ENCODE measurements at places on chromosomes 2 and 18. TPM values are rescaled to one million over a fixed set of nuclear protein-coding genes. Genes with fewer than 3 reads are reported as not detected.

SRD5A2 gene
- total RNA-seq: not detected

- H3K4me1 ChIP-seq: no peaks in the 10 kb centered on the region
- H3K4me3 ChIP-seq: no peak overlapping the region
- no peak for DNase-seq
- H3K27me3 ChIP-seq: no peaks in the 10 kb centered on the region
- no peak overlapping the region for H3K27ac ChIP-seq
Measured at GRCh38 chr18:58110398-58110797, 66.4 kb downstream of the NEDD4L start.

DNA sequence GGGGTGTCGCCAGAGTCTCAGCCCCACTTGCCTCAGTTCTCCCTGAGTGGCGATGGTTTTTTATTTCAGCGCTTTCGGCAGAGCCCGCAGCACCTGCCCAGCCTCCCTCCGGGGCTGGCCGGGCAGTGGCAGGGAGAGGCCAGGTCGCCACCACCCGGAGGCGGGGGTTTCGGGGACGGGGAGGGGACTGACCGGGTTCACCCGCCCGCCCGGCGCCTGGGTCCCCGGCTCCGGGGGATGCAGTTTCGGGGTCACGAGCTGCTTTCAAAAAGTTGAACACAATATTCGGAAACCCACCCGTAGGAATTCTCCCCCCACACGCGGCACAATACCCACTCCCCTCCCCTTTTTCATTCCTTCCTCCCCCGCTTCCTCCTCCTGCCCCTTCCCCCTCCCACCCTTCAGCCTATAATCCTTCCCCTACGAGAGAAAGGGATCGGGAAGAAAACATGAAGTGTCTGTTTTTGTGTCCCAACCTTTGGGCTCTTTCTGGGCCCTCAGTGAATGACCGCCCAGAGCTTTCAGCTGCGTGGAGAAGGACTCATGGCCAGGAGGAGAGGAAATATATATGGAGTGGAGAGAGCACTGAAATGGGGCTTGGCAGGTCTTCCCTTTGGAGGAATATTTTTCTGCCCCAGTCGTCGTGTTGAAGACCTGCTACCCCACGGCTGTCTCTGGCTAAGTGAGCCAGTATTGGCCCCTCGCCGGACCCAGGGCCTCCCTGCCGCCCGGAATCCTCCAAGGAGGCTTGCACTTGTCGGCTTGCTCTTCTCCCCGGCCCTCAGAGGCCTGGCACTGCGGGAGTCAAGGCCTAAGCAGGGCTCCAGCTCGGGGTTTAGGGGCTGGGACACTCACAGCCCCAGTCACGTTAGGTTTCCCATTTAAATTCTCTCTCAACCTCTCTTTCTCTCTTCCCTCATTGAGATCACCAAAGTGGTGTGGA, 2.1 kb upstream of the SIX3 start:
- no peak overlapping the region for H3K27ac ChIP-seq
- peaks cover 26% of the 10 kb centered on the region for H3K27me3 ChIP-seq
- H3K4me1 ChIP-seq: peaks cover 53% of the 10 kb centered on the region

- no peak overlapping the region for H3K27ac ChIP-seq
- H3K36me3 ChIP-seq: no peaks in the 10 kb centered on the region
- H3K4me3 ChIP-seq: no peak overlapping the region
- no peaks in the 10 kb centered on the region for H3K4me1 ChIP-seq
- no peak for DNase-seq
- H3K27me3 ChIP-seq: no peaks in the 10 kb centered on the region
Measured at GRCh38 chr2:53641290-53641689, 126.3 kb upstream of the CHAC2 start.

DNA sequence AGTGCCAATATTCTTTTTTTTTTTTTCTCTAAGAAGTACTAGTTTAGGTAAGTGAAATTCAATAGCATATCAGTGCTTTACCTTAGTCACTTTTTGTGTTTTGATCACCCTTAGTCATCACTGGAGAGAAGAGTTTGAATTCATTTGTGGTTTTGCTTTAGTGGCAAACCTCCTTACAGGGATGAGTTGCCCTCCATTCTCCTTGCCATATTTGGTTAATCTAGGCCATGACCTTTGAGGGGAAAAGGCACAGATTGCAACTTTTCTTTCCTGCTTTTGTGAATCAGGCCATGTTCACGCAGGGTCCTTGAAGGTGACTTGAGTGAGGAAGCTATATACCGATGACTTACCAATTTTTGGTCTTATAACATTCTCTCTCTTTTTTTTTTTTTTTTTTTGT, 34.4 kb downstream of the PLEKHA3 start:
- H3K27ac ChIP-seq: no peak overlapping the region
- H3K4me3 ChIP-seq: no peak overlapping the region
- no peaks in the 10 kb centered on the region for H3K4me1 ChIP-seq
- DNase-seq: no peak
- H3K27me3 ChIP-seq: no peaks in the 10 kb centered on the region

DNA sequence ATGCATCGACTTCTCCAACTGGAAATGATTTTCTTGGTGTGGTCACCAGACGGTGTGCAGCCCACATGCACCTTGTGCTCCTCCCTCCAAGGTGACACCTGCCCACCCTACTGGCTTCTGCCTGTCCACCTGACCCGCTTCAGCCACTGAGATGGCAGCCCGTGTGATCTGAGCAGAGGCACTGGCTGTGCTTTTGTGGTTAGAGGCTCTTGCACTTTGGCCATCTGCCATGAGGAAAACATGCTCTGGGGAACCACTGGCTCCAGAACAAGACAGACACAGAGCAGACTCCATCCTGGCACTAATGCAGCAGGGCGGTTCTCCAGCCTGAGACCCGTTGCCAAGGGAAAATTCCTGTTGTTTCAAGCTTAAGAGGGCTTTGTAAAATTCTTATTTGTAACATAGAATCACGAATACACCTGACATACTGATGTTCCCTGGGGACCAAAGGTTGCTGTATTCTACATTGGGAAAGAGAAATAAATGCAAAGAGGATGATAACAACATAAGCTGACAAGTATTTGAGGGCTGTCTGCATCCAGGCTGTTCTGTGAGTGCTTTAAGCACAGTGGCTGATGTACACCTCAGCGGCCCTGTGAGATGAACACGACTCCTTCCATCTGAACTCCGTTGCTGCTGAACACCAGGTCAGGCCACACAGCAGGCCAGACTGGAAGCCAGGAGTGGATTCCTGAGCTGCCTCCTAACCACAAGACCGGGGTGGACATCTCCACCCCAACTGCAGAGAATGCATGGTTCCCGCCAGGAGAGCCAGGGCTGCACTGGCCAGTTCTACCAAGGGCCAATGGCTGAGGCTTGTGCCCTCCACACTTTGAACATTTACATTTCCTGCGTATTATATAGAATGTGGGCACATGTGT, 820.4 kb downstream of the GALR1 start:
- DNase-seq: no peak
- H3K4me3 ChIP-seq: no peak overlapping the region
- H3K4me1 ChIP-seq: no peaks in the 10 kb centered on the region

DNA sequence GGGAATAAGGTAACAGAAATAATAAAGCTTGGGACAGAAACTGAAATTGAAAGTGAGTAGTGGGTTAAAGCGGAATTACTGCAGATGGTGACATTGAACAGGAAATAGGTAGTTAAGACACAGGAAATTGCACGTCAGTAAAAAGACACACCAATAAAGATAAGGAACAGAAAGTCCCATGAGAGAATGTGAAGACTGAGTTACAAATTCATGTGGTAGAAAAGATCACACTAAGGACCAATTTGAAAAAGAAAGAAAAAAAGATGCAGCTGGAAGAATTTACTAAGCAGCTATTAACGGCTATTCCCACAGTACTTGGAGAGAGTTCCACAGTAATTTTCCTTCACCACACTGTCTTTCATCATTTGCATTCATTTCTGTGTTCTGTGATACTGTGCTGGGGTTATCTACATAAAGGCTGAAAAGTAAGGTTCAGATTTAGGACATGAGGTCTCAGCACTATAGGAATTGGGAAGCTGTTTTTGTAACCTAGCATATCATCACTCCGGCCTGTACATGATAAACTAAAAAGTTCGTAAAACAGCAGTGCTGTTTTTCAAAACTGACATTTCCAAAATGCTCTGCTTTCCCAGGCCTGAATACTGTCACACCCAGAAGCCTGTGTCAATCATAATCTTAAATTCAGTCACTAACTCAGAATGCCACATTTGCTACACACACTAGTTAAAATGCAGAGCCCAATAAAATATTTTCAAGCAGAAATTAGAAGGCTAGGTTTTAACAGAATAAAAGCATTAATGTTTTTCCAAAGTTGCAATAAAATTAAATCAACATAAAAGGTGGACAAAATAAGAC, 42.9 kb downstream of the SRBD1 start:
- no peaks in the 10 kb centered on the region for H3K36me3 ChIP-seq
- no peaks in the 10 kb centered on the region for H3K27me3 ChIP-seq
- H3K4me1 ChIP-seq: no peaks in the 10 kb centered on the region
- no peak overlapping the region for H3K27ac ChIP-seq

- no peak overlapping the region for H3K4me3 ChIP-seq
- no peak for DNase-seq
- H3K4me1 ChIP-seq: peaks cover 13% of the 10 kb centered on the region
- no peaks in the 10 kb centered on the region for H3K36me3 ChIP-seq
Measured at GRCh38 chr2:148375214-148375613, 269.3 kb upstream of the EPC2 start.

DNA sequence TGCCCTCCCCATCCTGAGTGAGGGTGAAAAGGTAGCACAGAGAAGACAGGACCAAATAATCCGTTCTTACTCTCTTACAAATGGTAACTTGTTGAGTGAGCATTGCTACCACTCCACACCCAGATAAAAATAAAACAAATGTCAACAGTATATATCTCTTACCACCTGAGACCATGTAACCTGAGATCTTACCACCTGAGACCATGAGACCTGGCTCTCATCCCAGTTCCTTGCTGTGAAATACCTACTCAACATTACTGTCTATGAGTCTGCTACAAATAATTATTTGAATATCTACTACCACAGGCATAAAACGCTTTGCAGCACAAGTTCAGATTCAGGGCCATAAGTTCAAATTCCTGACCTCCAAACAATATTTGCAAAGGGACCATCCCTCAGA, 234.7 kb downstream of the C1D start:
- H3K4me3 ChIP-seq: no peak overlapping the region
- no peak overlapping the region for H3K27ac ChIP-seq
- H3K4me1 ChIP-seq: no peaks in the 10 kb centered on the region
- H3K36me3 ChIP-seq: no peaks in the 10 kb centered on the region
- H3K27me3 ChIP-seq: no peaks in the 10 kb centered on the region

EFR3B gene
- total RNA-seq: 1.4 TPM

GRCh38 chr18:28036488-28036887, 140.4 kb downstream of the CDH2 start:
- no peaks in the 10 kb centered on the region for H3K36me3 ChIP-seq
- H3K4me1 ChIP-seq: no peaks in the 10 kb centered on the region
- no peaks in the 10 kb centered on the region for H3K27me3 ChIP-seq
- peak overlapping the region; percentile 33 for H3K4me3 ChIP-seq
- no peak for DNase-seq
- H3K27ac ChIP-seq: no peak overlapping the region

DNA sequence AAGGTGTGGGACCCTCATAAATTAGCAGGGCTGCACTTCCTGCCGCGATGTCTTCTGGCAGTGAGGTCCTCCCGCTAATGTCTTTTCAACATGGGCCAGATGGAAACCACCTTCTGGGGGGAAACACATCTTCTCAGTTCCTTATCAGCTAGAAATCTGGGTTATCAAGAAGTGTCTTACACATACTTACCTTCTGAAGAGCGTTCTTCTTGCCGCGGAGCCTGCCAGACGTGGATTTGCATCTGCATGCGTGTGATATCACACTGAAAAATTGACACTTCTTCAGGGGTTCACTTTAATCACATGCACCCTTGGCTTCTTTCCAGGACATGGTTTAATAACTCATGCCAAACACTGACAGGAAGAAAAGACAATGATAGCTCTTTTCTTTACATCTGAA, 163.5 kb upstream of the SOX11 start:
- H3K27me3 ChIP-seq: no peaks in the 10 kb centered on the region
- no peak for DNase-seq
- no peak overlapping the region for H3K4me3 ChIP-seq
- H3K36me3 ChIP-seq: no peaks in the 10 kb centered on the region

ATOH8 gene
- 78.4 TPM for total RNA-seq

DNAJC5G gene
- total RNA-seq: not detected

VWC2L gene
- total RNA-seq: not detected

DNA sequence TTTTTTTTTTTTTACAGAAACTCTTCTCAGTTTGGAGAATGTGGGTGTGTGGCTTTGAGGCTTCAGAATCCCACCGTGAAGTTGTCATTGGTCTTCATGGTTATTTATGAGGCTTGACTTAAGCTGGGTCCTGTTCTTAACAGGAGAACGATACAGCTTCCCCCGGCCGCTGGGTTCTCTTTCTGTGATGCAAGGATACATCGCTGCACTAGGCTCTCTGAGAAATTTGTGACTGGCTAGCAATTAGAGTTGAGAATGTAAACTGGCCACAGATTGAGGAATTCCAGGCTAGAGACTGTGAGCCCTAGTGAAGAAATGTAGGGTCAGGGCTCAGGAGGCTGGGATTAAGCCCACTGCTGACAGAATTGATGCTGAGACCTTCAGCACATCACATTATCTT, 29.8 kb downstream of the MGAT5 start:
- H3K4me1 ChIP-seq: no peaks in the 10 kb centered on the region
- H3K27ac ChIP-seq: no peak overlapping the region
- H3K27me3 ChIP-seq: no peaks in the 10 kb centered on the region
- no peaks in the 10 kb centered on the region for H3K36me3 ChIP-seq

- peaks cover 2% of the 10 kb centered on the region for H3K4me1 ChIP-seq
- no peaks in the 10 kb centered on the region for H3K27me3 ChIP-seq
- no peak for DNase-seq
- H3K27ac ChIP-seq: no peak overlapping the region
- no peaks in the 10 kb centered on the region for H3K36me3 ChIP-seq
Measured at GRCh38 chr2:191922736-191923651, 76.1 kb upstream of the CAVIN2 start.

SPR gene
- total RNA-seq: 26.1 TPM

- H3K4me1 ChIP-seq: no peaks in the 10 kb centered on the region
- no peak for DNase-seq
- no peak overlapping the region for H3K27ac ChIP-seq
- H3K27me3 ChIP-seq: no peaks in the 10 kb centered on the region
Measured at GRCh38 chr2:126646026-126646425, 9.9 kb upstream of the GYPC start.

Measured in thoracic aorta (tissue), 2 donors.